ENCODE measurements at places on chromosomes 12 and 14. TPM values are rescaled to one million over a fixed set of nuclear protein-coding genes. Genes with fewer than 3 reads are reported as not detected.

The SPX gene
- total RNA-seq = 0.59 TPM

The SLCO1B1 gene
- total RNA-seq = not detected

The HOXC6 gene
- total RNA-seq = 0.50 TPM

The BCL2L14 gene
- 2.6 TPM for total RNA-seq

The TDRD9 gene
- 8.5 TPM for total RNA-seq

The CLEC9A gene
- 0.30 TPM for total RNA-seq

All from lower lobe of right lung (tissue), 2 donors.